A549 treated with Mapracorat at 1 μM for 4 hours (cell line): ENCODE measurements at places on chromosomes 7 and 10. TPM values are rescaled to one million over a fixed set of nuclear protein-coding genes. Genes with fewer than 3 reads are reported as not detected.

PAX4 gene
- not detected in 5 replicates for total RNA-seq

CNNM1 gene
- total RNA-seq: 20.7 to 28.4 TPM (median 25.0 TPM) in 5 replicates

CARD11 gene
- 1.5 to 2.4 TPM (median 1.6 TPM) in 5 replicates for total RNA-seq

GJD4 gene
- 0.08 to 0.10 TPM in 2 of 5 replicates, not detected in the others for total RNA-seq

KBTBD2 gene
- 22.3 to 26.2 TPM (median 25.2 TPM) in 5 replicates for total RNA-seq

TAS2R3 gene
- total RNA-seq: not detected in 5 replicates

CDHR1 gene
- 0.06 to 0.14 TPM (median 0.08 TPM) in 5 replicates for total RNA-seq

ST8SIA6 gene
- total RNA-seq: 0.07 TPM in 1 of 5 replicates, not detected in the others

PODXL gene
- 30.7 to 45.6 TPM (median 39.2 TPM) in 5 replicates for total RNA-seq

SRI gene
- total RNA-seq: 118 to 138 TPM (median 127 TPM) in 5 replicates

ACHE gene
- 2.1 to 3.9 TPM (median 2.6 TPM) in 5 replicates for total RNA-seq

TRPV5 gene
- total RNA-seq: not detected in 5 replicates
